ENCODE measurements at places on chromosomes 7 and 10. TPM values are rescaled to one million over a fixed set of nuclear protein-coding genes. Genes with fewer than 3 reads are reported as not detected.
A peak's percentile ranks its signal among the peaks of the same experiment; 100 is the strongest.

The IFIT1 gene
- 16.9 TPM for total RNA-seq

The ST8SIA6 gene
- total RNA-seq = 22.0 TPM

The UCN3 gene
- total RNA-seq = 0.77 TPM

The OPALIN gene
- not detected for total RNA-seq

The GJD4 gene
- not detected for total RNA-seq

The ADCY1 gene
- total RNA-seq = 0.34 TPM

The IFIT1B gene
- total RNA-seq = 3.7 TPM

GRCh38 chr7:111762211-111762610, 199.9 kb upstream of the IMMP2L start:
- H3K27me3 ChIP-seq = no peaks in the 10 kb centered on the region
- no peak overlapping the region for H3K27ac ChIP-seq
- H3K36me3 ChIP-seq = peaks cover 6% of the 10 kb centered on the region
- no peak overlapping the region for H3K4me3 ChIP-seq

GRCh38 chr7:47387506-47387905, 194.4 kb downstream of the TNS3 start:
- H3K4me1 ChIP-seq = peaks cover 2% of the 10 kb centered on the region
- H3K27ac ChIP-seq = no peak overlapping the region
- H3K27me3 ChIP-seq = no peaks in the 10 kb centered on the region
- no peak for DNase-seq

GRCh38 chr7:7956531-7957128, 12.0 kb upstream of the GLCCI1 start:
- H3K27ac ChIP-seq = no peak overlapping the region
- H3K4me3 ChIP-seq = no peak overlapping the region
- H3K36me3 ChIP-seq = no peaks in the 10 kb centered on the region
- DNase-seq = peak; percentile 31
- no peaks in the 10 kb centered on the region for H3K4me1 ChIP-seq

GRCh38 chr10:30990351-30990750, 41.3 kb downstream of the ZNF438 start:
- no peak overlapping the region for H3K27ac ChIP-seq
- peaks cover 9% of the 10 kb centered on the region for H3K4me1 ChIP-seq
- no peaks in the 10 kb centered on the region for H3K27me3 ChIP-seq
- no peak overlapping the region for H3K4me3 ChIP-seq
- no peak for DNase-seq

GRCh38 chr7:98233219-98234070, 18.6 kb downstream of the TECPR1 start:
- no peak overlapping the region for H3K27ac ChIP-seq
- H3K36me3 ChIP-seq = peaks cover 4% of the 10 kb centered on the region
- H3K4me3 ChIP-seq = no peak overlapping the region

DNA sequence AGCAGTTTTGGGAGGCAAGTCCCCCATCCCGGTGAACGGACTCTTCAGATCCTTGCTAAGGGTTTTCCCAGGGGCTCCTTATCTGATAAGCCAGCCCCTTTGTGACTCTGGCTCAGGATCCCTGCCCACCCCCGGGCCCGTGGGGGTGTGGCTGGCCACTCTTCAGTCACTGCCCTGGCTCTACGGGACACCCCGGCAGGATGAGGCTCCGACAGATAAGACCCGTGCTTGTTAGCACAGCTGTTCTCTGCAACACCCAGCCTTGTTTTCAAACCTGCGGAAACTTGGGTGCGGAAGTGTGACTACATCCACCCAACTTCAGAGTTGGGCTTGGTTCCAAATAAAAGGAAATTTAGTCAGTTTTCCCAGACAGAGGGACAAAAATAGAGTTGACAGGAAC, 66.7 kb upstream of the PODXL start:
- H3K36me3 ChIP-seq = no peaks in the 10 kb centered on the region
- H3K4me3 ChIP-seq = no peak overlapping the region
- peaks cover 19% of the 10 kb centered on the region for H3K4me1 ChIP-seq
- DNase-seq = no peak
- peak overlapping the region; percentile 37 for H3K27ac ChIP-seq
